T-cell (primary cell): ENCODE measurements at places on chromosomes 3 and 15.

DNA sequence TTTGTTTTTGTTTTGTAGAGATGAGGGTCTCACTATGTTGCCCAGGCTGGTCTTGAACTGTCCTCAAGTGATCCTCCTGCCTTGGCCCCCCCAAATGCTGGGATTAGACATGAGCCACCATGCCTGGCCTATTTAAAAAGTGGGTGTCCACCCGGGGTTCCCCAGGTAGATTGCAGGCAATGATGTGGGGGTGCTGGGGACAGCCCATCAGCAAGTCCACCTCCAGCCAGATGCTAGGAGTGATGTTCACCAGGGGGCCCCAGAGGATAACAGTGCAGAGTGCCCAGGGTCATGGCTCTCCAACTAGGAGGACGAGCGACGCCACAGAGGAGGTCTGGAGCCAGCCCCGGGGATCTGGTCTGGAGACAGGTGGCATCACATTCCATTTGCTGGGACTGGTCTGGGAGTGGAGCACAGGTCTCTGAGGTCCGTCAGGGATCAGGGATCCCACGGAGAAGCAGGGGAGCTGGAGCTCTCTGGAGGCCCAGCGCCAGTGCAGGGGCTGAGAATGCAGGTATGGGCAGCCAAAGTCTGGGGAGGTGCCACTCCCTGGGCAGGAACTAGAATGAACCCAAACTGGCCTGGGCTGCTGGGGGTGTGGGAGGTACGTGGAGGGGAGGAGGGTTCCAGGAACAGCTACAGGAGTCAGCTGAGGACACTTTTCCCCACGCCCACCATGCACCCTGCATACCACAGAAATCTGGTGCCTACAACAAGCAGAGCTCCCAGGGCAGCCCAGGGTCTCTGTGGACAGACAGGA, 51.2 kb upstream of the PCSK6 start:
- DNase-seq = no peak

DNA sequence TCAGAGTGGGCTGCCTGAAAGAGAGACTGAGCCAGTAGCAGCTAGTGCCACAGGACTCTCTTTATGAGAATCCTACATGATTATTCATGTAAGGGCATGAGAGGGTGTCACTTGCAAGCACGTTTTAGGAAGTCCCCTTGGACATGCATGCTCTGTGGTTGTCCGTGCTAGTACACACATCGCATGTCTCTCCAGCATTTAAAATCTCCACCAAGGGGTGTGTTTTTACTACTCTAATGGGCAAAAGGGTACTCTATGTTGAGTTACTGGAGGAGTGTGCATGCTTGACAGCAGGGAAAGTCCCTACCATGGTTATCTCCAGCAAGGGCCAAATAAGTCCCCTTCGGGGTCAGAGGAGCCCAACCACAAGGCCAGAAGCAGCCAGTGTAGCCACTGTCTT, 70.7 kb downstream of the DCLK3 start:
- DNase-seq = no peak

DNA sequence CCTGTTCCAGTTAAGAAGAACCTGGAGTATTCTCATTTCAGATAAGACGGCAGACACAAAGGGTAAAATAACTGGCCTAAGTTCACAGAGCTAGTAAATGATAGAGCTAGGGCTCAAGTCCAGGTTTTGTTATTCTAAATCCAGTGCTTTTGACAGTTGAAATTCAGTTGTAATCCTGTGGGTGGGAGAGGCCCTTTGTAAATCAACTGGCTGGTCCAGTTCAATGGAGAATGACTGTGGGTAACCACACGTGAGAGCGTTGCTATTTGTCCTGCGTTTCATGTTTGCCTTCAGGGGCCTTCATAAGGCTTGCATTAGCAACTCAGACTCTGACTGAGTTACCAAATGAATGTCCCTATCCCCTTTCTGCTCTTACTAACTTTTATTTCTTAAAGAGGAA, 24.2 kb upstream of the CD96 start:
- no peak for DNase-seq

DNA sequence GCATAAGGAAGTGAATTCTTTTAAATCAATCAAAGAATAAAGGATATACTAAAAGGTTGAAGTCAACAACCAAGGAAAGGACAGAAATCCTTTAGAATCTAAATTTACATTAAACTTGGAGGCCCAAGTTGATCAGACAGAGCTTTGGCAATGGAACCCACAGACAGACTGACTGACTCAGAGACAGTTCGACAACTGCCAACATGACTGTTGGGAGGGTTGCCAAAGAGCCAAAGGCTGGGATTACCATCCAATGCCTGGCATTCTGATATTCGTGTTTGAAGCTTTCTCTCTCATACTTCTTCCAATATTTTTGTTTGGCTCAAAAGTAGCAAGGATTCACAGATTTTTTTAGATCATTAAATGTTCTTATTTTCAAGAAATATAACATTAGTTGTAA, 406.1 kb downstream of the PLCL2 start:
- no peak for DNase-seq

GRCh38 chr15:88490036-88490435, 22.5 kb downstream of the MRPS11 start:
- no peak for DNase-seq

GRCh38 chr3:16886303-16886683, 1.5 kb downstream of the PLCL2 start:
- DNase-seq = no peak
